H4 (cell line): ENCODE measurements at places on chromosomes 1 and 21. TPM values are rescaled to one million over a fixed set of nuclear protein-coding genes. Genes with fewer than 3 reads are reported as not detected.

GRCh38 chr1:229495782-229496181 lies 12.4 kb downstream of the NUP133 start:
- DNase-seq = no peak

DNA sequence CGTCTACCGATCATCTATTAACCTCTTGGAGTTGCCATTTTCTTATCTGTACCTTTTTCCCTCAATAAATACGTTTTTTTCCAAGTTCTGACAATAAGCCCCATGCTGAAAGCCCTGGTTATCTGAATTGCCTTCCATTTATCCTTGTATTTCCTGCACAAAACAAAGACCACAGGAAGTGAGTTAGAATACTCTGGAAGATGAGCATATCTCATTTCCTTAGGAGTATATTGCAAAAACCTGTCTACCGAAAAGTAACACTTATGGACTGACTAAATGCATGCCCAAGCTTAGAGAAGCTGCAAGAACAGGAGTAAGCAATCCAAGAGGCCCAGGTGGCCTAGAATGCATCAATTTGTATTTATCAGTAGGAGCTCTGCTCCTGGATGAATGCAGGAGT lies 39.9 kb downstream of the DIRAS3 start:
- DNase-seq = no peak

- no peak for DNase-seq
Observed at GRCh38 chr1:55716151-55716550, 501.0 kb upstream of the USP24 start.

The F5 gene
- total RNA-seq = not detected in 2 replicates

The PBXIP1 gene
- total RNA-seq = 22.8 and 31.2 TPM in 2 replicates

The MROH7 gene
- not detected in 2 replicates for total RNA-seq

The TMPRSS15 gene
- total RNA-seq = 0.37 and 1.4 TPM in 2 replicates
